ENCODE measurements at places on chromosomes 4 and X. TPM values are rescaled to one million over a fixed set of nuclear protein-coding genes. Genes with fewer than 3 reads are reported as not detected.

CAMK2D gene
- 61.5 TPM for total RNA-seq

CENPE gene
- total RNA-seq, result 27.7 TPM

GPR82 gene
- 0.34 TPM for total RNA-seq

LYAR gene
- total RNA-seq, result 97.6 TPM

PDZD4 gene
- total RNA-seq, result 0.94 TPM

TRIM2 gene
- 0.44 TPM for total RNA-seq

USP17L17 gene
- not detected for total RNA-seq

MUC7 gene
- total RNA-seq, result not detected

PLAC1 gene
- total RNA-seq, result not detected

PRMT9 gene
- 6.3 TPM for total RNA-seq

MGAT4D gene
- not detected for total RNA-seq

PPP4R3C gene
- total RNA-seq, result not detected

CRLF2 gene
- total RNA-seq, result not detected

VSIG1 gene
- 0.67 TPM for total RNA-seq

CCDC149 gene
- not detected for total RNA-seq

AFP gene
- not detected for total RNA-seq

ASMT gene
- total RNA-seq, result 2.9 TPM

RXFP1 gene
- not detected for total RNA-seq

GC gene
- total RNA-seq, result not detected

DDIT4L gene
- not detected for total RNA-seq
